ENCODE measurements at places on chromosomes 5 and 9.
A peak's percentile ranks its signal among the peaks of the same experiment; 100 is the strongest.

DNA sequence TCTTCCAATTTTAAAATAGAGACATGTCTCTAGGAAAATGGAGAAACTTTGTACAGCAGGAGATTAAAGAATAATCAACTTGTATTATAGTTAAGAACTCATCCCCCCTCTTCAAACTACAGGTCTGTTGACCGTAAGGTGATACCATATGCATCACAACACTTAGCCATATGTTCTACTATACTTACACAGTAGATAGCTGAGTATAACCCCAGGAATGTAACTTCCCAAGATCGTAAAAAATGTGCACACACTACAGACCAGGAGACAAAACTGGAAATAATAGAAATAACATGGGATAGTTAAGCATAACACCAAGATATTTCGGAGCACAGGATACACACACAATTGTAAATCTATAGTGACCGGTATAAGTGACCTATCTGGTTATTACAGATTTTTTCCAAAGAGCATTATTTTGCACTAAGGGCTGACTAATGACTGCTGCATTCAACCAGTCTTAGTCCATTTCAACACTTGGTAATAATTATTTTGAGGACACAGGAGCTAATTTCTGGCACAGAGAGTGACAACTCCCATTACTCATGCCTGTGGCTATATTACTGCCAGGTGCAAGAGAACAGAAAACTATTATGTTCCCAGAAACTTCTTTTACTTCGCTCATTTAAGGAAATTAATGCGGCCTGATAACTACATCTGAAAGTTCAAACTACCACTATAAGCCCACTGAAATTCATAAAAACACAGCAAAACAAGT is 15.4 kb upstream of the ZNF622 start:
- DNase-seq = no peak

GRCh38 chr9:29793970-29794369 is 2220.7 kb upstream of the C9orf72 start:
- DNase-seq = no peak

DNA sequence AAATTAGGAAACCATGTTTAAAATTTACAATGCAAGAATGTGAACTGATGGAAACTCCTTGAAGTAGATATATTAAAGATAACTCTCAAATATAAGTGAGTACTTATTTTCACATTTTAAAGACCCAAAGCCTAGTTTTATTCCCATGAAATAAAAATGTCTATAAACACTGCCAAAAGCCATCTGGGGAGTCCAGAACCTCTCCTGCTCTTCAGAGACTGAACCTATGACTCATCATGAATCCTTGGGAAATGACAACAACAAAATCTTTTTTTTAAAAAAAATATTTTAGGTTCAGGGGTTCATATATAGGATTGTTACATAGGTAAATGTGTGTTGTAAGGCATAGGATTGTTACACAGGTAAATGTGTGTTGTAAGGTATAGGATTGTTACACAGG is 33.8 kb upstream of the FYB1 start:
- DNase-seq = no peak

GRCh38 chr9:104903609-104904008 is 24.3 kb downstream of the ABCA1 start:
- DNase-seq = no peak

GRCh38 chr5:58455480-58455879 is 4.4 kb downstream of the PLK2 start:
- no peak for DNase-seq

DNA sequence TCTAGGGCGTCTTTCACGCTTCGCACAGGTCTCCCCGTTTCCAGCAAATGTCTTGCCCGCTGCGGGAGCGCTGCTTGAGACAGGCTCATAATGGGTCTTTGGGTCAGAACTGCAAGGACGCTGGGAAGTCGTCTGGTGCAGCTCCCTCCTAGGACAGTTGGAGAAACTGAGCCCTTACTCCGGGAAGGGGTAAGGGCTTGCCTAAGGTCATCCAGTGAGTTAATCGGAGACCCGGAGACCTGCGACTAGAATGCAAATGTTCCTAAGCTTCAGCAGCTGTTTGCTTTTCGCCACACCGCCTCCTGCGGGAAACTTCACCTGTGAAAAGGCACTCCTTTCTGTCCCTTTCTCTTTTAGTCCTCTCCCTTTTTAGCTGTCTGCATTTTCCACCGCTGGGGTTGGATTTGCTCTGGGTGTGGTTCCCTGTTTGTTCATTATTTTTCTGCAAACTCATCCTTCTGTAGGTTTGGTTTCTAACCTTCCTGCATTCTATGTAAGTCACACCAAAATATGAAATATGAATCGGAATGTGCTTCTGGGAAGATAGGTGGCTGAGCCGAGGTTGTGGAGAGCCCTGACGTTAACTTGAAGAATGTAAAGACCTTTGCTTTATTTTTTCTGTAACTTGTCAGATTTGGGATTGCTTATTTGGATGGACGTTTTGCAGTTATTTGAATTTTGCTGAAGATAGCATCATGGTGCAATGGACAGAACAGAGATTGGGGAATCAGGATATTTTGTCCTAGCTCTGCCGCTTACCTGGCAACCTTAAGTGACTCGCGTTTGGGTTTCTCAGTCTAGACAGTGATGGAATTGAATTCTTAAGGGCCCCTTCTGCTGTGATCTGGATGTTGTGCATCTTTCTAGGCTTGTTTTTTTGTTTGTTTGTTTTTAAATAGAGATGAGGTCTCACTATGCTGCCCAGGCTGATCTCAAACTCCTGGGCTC is 909 bp downstream of the SLC36A1 start:
- DNase-seq = peak; percentile 39

- DNase-seq = no peak
Observed at GRCh38 chr5:66808663-66809062, 212.5 kb downstream of the MAST4 start.

- no peak for DNase-seq
Observed at GRCh38 chr9:98374385-98375051, 119.1 kb upstream of the TBC1D2 start.

DNA sequence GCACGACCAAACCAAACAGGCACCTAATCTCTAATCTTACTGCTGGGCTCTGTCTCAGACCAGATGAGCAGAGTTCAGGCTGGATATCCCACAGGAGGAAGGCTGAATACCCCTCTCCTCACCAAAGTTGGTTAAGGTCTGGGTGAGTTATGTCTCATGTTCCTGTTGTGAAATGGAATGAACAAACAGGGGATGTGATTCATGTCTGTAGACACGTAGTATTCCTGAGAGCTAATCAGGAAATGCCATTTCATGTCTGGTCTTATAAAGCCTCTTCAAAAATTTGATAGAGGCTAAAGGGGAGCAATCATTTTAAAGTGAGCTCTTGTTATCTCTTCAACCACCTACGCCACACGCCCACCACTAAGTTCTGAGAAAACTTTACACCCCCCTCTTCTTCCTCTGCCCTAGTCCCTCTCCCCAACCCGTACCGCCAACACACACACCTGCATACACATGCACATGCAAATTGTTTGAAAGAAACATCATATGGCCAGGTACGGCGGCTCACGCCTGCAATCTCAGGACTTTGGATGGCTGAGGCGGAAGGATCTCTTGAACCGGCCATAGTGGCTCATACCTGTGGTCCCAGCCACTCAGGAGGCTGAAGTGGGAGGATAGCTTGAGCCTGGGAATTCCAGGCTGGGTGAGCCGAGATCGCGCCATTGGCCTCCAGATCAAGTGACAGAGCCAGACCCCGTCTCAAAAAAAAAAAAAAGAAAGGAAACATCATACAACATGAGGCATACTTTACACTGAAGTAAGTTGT is 69.8 kb upstream of the RAI14 start:
- no peak for DNase-seq

- DNase-seq = no peak
Observed at GRCh38 chr5:142151436-142152383, 43.1 kb downstream of the NDFIP1 start.

Measured in activated T-cell treated with anti-CD3 and anti-CD28 coated beads, Interleukin-2, amount 50 U/mL, for 1 hour (primary cell).